ENCODE measurements at places on chromosomes 13 and 19.
A peak's percentile ranks its signal among the peaks of the same experiment; 100 is the strongest.

DNA sequence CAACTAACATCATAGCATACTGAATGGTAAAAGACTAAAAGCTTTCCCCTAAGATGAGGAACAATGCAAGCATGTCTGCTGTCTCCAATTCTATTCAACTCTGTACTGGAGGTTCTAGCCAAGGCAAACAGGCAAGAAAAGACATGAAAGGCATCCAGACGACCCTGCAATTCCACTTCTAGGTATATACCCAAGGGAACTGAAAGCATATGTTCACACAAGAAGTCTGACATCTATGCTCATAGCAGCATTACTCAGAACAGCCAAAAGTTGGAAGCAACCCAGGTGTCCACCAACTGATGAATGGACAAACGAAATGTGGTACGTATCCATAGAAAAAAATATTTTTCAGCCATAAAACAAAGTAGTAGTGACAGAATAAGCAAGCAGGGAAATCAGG is 39.1 kb downstream of the PEPD start:
- no peaks in the 10 kb centered on the region for H3K27me3 ChIP-seq
- peaks cover 63% of the 10 kb centered on the region for H3K36me3 ChIP-seq
- H3K4me1 ChIP-seq: no peaks in the 10 kb centered on the region
- no peak overlapping the region for H3K27ac ChIP-seq

DNA sequence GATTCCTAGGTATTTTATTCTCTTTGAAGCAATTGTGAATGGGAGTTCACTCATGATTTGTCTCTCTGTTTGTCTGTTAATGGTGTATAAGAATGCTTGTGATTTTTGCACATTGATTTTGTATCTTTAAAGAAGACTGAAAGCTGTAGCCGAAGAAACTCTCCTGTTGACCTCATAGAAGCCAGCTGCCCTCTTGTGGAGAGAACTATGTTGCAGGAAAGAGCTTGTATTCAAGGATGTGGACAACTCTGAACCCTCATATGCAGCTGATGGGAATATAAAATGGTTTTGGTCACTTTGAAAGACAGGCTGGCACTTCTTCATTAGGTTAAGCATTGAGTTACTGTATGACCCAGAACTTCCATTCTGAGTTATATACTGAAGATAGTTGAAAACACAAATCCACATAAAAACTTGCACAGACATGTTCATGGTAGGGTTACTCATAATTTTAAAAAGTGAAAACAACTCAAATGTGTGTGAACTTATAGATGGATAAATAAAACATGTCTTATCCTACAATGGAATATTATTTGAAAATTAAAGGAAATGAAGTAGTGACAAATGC is 65.8 kb upstream of the SLITRK6 start:
- no peak overlapping the region for H3K27ac ChIP-seq
- no peaks in the 10 kb centered on the region for H3K27me3 ChIP-seq
- DNase-seq: no peak
- H3K4me3 ChIP-seq: no peak overlapping the region

DNA sequence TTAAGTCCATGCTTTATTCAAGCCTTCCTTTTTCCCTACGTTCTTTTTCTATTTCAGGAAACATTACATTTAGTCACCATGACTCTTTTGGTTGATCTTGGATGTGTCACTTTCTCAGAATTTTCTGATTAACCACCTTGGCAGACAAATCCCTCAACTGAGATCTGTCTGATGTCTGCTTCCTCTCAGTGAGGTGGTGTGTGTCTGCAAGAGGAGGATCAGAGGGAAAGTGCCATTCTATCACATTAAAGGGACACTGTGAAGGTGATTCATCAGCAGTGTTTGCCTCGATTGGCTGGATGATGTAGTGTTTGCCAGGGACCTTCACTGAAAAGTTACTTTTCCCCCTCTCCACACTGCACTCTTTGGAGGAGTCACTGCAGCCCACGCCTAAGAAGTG is 3.0 kb upstream of the CCNP start:
- peaks cover 20% of the 10 kb centered on the region for H3K4me1 ChIP-seq
- H3K27me3 ChIP-seq: peaks cover 14% of the 10 kb centered on the region
- H3K36me3 ChIP-seq: peaks cover 9% of the 10 kb centered on the region
- DNase-seq: no peak
- H3K27ac ChIP-seq: peak overlapping the region; percentile 66
- no peak overlapping the region for H3K4me3 ChIP-seq

GRCh38 chr19:6593651-6594416 is 2.9 kb upstream of the CD70 start:
- H3K27me3 ChIP-seq: no peaks in the 10 kb centered on the region
- no peak overlapping the region for H3K4me3 ChIP-seq
- DNase-seq: no peak
- peak overlapping the region; percentile 58 for H3K27ac ChIP-seq
- peaks cover 6% of the 10 kb centered on the region for H3K36me3 ChIP-seq

GRCh38 chr13:65600702-65601101 is 1629.4 kb downstream of the PCDH9 start:
- H3K27ac ChIP-seq: no peak overlapping the region
- H3K36me3 ChIP-seq: no peaks in the 10 kb centered on the region
- no peak overlapping the region for H3K4me3 ChIP-seq
- H3K27me3 ChIP-seq: no peaks in the 10 kb centered on the region
- DNase-seq: no peak

DNA sequence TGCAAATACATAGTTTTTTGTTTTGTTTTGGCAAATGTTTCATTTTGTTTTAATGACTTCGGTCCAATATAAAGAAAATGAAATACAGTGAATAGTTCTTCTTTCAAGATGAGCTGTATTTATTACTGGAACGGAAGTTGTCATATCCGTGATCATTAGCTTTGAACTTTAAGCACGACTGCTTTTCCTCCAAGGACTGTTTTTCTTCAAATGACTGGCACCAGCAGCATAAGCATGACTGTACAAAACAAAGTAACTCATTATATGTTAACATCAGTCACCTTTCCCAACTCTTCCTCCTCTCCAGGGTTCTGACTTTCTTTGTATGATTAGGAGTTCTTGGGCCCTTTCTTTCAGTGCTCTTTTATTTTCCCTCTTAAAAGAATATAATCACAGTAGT is 20.5 kb downstream of the EDNRB start:
- no peak overlapping the region for H3K27ac ChIP-seq
- no peaks in the 10 kb centered on the region for H3K36me3 ChIP-seq
- DNase-seq: no peak
- H3K27me3 ChIP-seq: peaks cover 6% of the 10 kb centered on the region
- H3K4me1 ChIP-seq: peaks cover 3% of the 10 kb centered on the region
- H3K4me3 ChIP-seq: peak overlapping the region; percentile 31

- H3K4me3 ChIP-seq: no peak overlapping the region
- DNase-seq: no peak
- H3K27me3 ChIP-seq: no peaks in the 10 kb centered on the region
Measured at GRCh38 chr13:27535546-27535945, 84.8 kb downstream of the LNX2 start.

DNA sequence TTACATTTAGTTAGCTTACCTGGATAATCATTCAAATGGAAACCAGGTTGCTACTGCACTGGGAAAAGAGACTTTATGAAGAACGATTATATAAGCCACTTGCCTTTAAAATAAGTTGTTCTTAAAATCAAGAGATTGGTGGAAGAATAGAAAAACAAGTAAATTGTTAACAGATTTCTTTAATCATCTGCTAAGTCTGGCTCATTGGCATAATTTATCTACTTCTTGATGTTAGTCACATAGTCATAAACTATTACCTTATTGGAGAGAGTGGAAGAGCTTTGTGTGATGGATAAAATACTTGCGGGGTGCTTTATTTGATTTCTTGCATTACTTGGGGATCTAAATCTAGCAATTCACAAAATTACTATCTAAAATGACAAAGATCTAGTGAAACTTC is 6.8 kb downstream of the LSM14A start:
- DNase-seq: no peak
- H3K4me1 ChIP-seq: peaks cover 40% of the 10 kb centered on the region
- H3K4me3 ChIP-seq: no peak overlapping the region
- peaks cover 27% of the 10 kb centered on the region for H3K36me3 ChIP-seq
- no peaks in the 10 kb centered on the region for H3K27me3 ChIP-seq

DNA sequence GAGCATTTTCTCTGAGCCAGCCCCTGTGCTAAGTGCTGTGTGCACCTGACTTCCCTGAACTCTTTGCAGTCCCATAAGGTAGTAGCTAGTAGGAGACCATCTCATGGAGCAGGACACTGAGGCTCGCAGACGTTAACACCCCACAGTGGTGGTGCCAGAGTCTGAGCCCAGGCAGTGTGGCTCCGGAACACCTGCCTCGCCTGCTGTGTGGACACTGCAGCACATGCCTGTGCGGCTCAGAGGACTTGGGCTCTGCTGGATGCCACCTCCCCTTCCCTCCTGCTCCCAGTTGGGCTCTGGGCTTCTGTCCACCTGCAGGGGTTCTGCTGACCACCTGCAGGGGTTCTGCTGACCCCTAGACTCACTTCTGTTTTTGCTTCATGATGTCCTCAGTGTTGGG is 27.0 kb upstream of the SIGLEC11 start:
- H3K36me3 ChIP-seq: peaks cover 36% of the 10 kb centered on the region
- no peaks in the 10 kb centered on the region for H3K27me3 ChIP-seq
- H3K4me1 ChIP-seq: peaks cover 4% of the 10 kb centered on the region
- no peak overlapping the region for H3K4me3 ChIP-seq
- H3K27ac ChIP-seq: no peak overlapping the region
- no peak for DNase-seq

- H3K4me1 ChIP-seq: peaks cover 10% of the 10 kb centered on the region
- H3K27me3 ChIP-seq: no peaks in the 10 kb centered on the region
- no peak overlapping the region for H3K4me3 ChIP-seq
- H3K27ac ChIP-seq: no peak overlapping the region
Measured at GRCh38 chr13:39770221-39771090, 115.0 kb downstream of the COG6 start.

GRCh38 chr13:21326155-21327031 is 132.7 kb downstream of the ZDHHC20 start:
- peaks cover 33% of the 10 kb centered on the region for H3K4me1 ChIP-seq
- H3K27ac ChIP-seq: peak overlapping the region; percentile 87
- no peak for DNase-seq
- no peaks in the 10 kb centered on the region for H3K27me3 ChIP-seq
- peaks cover 4% of the 10 kb centered on the region for H3K36me3 ChIP-seq

GRCh38 chr13:106560821-106561220 is 7.1 kb downstream of the ARGLU1 start:
- H3K36me3 ChIP-seq: peaks cover 22% of the 10 kb centered on the region
- H3K4me3 ChIP-seq: no peak overlapping the region
- DNase-seq: no peak
- peak overlapping the region; percentile 75 for H3K27ac ChIP-seq

Data from memory B cell (primary cell).